RWPE1 (cell line): ENCODE measurements at places on chromosomes 7 and 10.

GRCh38 chr10:4535521-4535920 is 290.5 kb upstream of the AKR1E2 start:
- DNase-seq: no peak

DNA sequence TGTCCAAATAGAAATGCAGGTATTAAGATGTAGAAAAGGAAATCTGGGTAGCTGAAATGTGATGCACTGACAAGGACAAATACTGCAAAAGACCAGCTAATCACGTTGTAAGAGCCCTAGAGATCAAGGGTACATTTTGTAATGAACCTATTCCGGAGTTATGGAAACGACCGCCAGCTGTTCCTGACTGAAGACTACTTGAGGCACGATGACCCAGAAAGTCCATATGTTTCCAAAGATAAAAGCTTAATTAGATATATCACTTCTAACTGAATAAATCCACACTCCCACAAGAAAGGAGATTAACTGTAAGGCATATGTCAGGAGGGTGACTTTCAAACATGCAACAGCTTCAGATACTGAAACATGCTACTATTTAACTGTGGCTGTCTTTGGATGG is 253.5 kb downstream of the NSUN6 start:
- no peak for DNase-seq

DNA sequence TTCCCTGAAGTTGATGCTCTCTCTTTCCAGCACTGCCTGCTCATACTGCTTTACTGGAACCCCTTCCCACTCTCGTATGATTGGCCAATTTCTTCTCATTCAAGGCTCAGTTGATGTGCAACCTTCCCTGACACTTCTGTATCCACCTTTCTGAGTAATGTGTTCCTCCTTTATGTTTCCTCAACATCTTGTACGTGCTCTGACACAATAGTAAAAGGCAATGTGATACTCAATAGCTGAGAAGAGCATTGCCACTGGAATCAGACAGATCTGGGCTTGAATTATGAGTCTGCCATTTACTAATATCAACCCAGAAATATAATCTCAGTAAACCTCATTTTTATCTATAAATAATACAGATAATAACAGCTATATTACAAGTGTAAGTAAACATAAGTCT is 34.7 kb downstream of the ARL4A start:
- no peak for DNase-seq

DNA sequence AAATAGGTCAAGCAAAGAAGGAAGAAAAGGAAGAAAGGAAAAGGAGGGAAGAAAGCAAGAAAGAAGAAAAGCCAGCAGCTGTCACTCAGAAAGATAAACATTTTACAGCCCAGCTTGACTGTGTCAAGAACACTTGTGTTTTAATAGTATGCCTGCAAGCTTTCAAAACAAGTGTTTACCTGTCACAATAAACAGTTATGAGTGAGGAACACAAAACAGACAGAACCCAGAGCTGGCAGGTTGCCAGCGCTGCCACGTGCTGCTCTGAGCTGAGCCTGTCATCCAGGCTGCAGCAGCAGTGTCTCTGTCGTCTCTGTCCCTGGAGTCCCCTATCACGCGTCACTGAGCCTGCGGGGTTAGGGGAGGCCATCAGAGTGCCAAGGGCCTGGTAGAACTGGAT is 827.6 kb upstream of the AUTS2 start:
- no peak for DNase-seq

GRCh38 chr7:147540743-147541142 is 1049.8 kb upstream of the C7orf33 start:
- no peak for DNase-seq

GRCh38 chr7:76182225-76182960 is 19.3 kb upstream of the SRRM3 start:
- no peak for DNase-seq
